Right forelimb (tissue), 1 donor: ENCODE measurements at places on chromosomes 5 and 9.

DNA sequence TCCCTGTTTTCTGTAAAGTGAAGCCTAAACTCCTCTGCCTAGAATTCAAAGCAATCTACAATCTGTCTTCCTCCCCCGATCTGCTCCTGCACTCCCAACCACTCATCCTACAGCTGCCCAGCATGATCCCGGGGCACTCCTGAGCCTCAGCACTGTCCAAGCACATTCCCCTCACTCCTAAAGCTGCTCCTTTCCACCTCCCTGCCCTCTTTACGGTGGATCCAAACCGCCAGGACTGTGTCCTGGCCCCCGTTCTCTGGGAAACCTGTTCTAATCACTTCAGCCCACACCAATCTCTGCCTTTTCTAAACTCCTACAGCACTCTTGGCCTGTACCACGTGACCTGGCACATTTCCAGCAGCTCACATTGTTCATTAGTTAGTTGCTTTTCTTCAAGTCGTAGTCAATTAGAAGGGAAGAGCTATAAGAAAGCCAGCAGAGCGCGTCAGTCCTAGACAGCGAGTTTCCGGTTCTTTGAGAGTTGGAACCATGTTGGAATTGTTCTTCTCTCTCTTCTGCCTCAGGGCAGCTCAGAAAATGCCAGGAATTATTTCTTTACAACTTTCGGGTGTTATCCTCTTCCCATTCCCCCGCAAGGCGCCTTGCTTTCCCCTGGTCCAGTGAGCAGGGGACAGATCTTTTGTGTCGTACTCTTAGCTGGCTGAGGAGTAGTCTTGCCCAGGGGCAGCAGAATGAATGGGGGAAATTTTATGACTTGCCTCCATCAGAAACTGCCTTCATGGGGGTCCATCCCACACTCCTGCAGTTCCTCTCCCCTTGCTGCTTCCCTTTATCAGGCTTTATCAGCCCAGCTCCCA is 60.7 kb downstream of the NRG2 start:
- no peak for DNase-seq

GRCh38 chr5:154780128-154780527 is 25.0 kb downstream of the LARP1 start:
- no peak for DNase-seq

- no peak for DNase-seq
Measured at GRCh38 chr9:109452761-109453160, 45.3 kb downstream of the PTPN3 start.

DNA sequence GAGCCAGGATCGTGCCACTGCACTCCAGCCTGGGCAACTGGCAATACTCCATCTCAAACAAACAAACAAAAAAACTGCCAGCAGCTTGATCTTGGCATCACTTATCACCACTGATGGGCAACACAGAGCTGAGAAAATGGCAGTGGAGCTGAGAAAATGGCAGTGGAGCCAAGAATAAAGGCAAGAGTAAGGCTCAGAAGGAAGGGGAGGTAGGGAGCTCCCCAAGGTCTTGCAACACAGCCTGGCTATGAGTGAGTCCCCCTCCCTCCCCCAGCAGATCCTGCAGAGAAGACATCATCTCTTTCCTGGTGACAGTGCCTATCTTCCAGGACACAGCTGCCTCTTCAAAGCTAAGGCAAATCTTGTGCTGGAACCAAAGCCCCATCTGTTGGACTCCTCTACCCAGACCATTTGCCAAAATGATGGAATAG is 70.3 kb downstream of the UGCG start:
- DNase-seq, result no peak

- DNase-seq, result no peak
Measured at GRCh38 chr5:75847561-75848021, 130.4 kb upstream of the POC5 start.

DNA sequence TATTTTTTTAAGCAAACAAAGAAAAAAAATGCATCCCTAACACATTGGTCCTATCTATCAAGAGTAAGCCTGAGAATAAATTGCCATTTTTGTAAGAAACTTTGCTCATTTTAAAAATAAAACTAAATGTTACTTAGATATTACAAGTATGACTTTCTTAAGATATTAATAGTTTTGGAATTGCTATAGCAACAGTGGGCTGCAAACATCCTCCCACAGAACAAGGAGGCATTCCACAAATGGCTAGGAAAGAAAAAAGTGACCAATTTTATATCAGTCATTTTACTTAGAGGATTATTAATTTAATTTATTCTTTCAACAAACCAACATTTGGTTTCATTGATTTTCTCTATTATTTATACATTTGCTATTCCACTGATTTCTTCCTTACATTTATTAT is 63.7 kb downstream of the LURAP1L start:
- no peak for DNase-seq

GRCh38 chr9:72151104-72151503 is 1.9 kb downstream of the GDA start:
- DNase-seq, result no peak

- DNase-seq, result peak; percentile 38
Measured at GRCh38 chr9:129281506-129282145, 103.6 kb upstream of the IER5L start.

- no peak for DNase-seq
Measured at GRCh38 chr9:111436571-111436970, 47.6 kb downstream of the ECPAS start.

- DNase-seq, result no peak
Measured at GRCh38 chr9:110650261-110650660, 18.3 kb upstream of the MUSK start.

DNA sequence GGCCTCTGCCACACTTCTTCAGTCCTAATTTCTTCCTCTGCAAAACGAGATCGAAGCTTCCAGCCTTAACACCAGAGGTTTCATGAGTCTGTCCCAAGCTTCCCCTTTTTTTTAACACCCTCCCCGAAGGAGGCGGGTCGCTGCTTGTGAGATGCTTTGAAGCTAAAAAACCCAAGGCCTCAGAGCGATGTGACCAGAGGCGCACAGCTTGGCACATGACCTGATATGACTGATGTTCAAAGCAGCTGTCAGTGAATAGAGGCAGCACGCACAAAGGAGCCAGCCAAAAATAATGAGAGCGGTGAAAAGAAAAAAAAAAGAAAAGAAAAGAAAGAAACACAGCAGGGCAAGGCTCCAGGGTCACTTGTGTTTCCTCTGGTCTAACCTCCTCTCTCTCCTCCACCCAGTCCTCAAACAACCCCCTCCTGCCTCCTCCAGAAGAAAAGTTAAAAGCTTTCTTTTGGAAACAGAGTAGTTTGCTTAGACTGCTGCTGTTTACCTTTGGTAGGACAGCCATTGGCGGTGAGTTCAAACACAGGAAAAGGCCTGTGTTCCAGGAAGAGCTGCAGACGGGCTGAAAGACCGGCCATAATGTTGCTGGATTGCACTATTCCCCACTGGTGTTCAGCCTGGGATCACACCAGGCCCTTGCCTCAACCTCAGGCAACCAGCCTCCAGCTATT is 10.9 kb upstream of the ZNF366 start:
- DNase-seq, result no peak

- DNase-seq, result no peak
Measured at GRCh38 chr5:44885903-44886302, 77.2 kb downstream of the MRPS30 start.

- DNase-seq, result no peak
Measured at GRCh38 chr9:90598191-90598590, 44.4 kb downstream of the DIRAS2 start.

DNA sequence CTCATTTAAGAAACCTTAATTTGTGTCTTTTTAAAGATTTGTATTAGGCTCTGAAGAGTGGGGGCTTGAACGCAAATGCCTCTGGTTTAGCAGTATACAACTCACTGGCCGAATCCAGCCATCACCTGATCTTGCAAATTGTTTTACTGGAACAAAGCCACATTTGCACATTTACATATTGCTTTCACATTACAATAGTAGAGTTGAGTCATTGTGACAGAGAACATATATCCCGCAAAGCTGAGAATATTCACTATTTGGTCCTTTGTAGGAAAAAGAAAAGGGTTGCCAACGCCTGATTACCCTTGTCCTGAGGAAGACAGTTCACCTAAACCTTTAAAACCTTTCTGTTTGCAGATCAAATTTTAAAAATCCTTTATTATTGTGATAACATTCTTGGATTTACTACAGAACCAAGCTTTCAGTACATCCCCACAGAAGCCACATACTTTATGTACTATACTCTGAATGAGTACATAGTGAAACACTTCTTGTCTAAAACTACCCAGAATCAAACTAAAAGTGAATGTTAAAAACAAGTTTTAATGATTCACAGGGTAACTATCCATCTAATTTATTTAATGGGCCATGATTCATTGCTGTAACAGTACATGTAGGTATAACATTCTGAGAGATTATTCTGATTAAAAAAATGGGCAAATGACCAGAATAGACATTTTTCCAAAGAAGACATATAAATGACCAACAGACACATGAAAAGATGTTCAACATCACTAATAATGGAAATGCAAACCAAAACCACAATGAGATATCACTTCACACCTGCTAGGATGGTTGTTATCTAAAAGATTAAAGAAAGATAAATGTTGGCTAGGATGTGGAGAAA is 161.0 kb downstream of the SLC25A46 start:
- DNase-seq, result no peak

GRCh38 chr5:176632745-176633144 is 2.3 kb downstream of the EIF4E1B start:
- no peak for DNase-seq

GRCh38 chr9:34988218-34989002 is 1.1 kb upstream of the DNAJB5 start:
- no peak for DNase-seq

DNA sequence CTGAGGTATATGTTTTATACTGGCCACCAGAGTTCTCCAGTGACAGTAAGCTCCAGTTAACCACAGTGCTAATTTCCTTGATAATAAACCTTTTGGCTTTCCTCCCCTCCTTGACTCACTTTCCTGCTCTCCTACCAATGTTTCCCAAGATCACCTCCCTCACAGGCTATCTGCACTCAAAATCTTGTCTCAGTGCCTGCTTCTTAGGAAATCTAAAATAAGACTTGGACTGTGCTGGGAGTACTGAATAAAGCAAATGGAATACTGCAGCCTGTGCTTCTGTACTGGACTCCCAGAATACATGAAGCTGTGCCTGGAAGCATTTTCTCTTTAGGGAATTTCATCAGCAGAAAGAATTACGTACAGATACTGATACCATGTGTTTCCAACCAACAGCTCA is 1.7 kb upstream of the DCP2 start:
- DNase-seq, result no peak

DNA sequence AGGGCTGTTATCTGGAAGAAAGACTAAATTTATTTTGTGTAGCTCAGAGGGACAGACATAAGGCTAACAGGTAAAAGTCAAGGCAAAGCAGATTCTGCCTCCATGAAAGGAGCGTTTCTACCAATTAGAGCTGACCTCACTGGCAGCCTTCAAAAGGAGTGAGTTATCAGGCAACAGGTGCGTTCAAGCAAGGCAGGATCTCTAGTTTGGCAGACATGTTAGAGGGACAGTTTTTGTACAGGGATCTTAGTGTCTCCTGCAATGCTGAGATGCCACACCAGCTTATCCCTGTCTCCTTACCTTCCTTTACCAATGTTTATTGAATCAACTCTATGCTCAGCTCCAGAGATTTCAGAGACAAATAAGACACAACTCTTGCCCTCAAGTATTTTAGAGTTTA is 73.8 kb downstream of the NRG2 start:
- no peak for DNase-seq

GRCh38 chr9:127050591-127051001 is 71.8 kb downstream of the ANGPTL2 start:
- no peak for DNase-seq

GRCh38 chr5:8473827-8474568 is 605.0 kb downstream of the MTRR start:
- no peak for DNase-seq

GRCh38 chr5:172238334-172238733 is 44.4 kb downstream of the EFCAB9 start:
- DNase-seq, result no peak

DNA sequence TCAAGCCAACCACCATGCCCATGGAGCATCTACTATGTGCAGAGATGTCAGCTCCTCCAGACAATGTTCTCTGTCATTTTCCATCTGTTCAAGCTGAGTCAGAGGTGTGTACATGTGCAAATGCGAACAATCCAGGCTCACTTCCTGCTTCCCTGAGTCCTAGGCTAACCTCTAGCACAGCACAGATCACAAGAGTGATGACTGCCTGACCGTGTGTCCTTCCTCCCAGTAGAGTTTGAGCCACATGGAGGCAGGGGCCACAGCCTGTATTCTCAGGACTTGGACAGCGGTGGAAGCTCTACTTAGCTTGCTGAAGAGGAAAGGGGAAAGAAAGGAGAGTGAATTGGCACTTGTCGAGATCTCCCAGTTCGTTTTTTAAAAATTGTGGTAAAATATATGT is 87.2 kb downstream of the KCNIP1 start:
- no peak for DNase-seq

DNA sequence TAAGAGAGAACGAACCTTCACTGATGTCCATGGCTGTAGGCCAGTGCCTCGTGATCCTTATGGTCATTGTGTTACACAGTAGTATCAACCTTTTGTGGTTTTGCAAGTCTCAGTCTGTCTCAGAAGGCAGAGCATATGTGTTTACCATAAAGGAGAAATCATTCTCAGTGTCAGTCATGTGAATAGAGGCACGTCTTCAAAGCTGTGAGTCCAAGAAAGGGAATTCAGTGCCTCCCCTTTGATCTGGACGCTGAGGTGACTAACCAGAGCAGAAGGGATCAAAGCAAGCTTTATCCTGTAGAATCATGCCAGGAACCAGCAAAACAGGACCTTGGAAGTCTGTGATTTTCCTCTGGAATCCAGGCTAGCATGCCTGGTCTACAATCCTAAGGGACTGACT is 433.9 kb downstream of the DNAH5 start:
- no peak for DNase-seq

- DNase-seq, result no peak
Measured at GRCh38 chr5:82519558-82519957, 241.4 kb upstream of the RPS23 start.

GRCh38 chr5:169147534-169147933 is 153.4 kb downstream of the SLIT3 start:
- no peak for DNase-seq
